ENCODE measurements at places on chromosomes 13 and 19. TPM values are rescaled to one million over a fixed set of nuclear protein-coding genes. Genes with fewer than 3 reads are reported as not detected.

GRCh38 chr13:95524264-95524901, 28.1 kb upstream of the CLDN10 start:
- DNase-seq = no peak

SIGLEC5 gene
- total RNA-seq = not detected

CEACAM19 gene
- 1.0 TPM for total RNA-seq

DAND5 gene
- not detected for total RNA-seq

PCDH9 gene
- 0.53 TPM for total RNA-seq

ZNF709 gene
- total RNA-seq = 5.1 TPM

Measured in T-cell (primary cell).